Stimulated activated CD8-positive, alpha-beta memory T cell treated with anti-CD3 and anti-CD28 coated beads, Interleukin-15, amount 100 ng/mL, for 24 hours (primary cell): ENCODE measurements at places on chromosomes 1 and 21.

GRCh38 chr1:41109310-41110197 is 88.0 kb upstream of the SLFNL1 start:
- no peak for DNase-seq

DNA sequence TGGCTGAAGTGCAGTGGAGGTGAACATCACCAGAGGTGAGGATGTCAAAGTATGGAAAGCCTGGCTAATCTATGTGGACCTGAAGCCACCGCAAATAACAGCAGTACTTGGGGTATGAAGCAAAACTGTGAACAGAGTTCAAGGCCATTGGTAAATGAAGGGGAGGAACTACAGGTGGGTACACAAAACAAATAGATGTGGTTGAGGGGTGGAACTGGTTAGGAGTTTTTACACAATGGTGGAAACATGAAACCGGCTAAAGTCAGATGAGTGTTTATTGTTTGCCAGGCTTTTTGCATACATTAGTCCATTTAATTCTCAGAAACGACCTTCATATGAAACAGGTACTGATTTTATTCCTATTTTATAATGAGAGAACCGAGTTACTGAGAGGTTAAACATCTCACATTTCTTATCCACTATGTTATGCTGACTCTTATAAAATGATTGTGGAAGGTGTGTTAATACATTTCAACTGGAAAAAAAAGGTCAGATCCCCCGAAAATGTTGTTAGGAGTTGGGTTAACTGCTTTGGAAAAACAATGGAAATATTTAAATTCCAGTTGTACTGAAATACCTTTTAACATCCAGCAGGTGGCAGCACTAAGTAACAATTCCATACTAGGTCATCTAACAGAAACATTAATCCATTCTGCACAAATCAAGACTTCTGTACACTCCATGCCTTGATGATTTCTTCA is 44.3 kb upstream of the GTF2B start:
- DNase-seq: no peak

DNA sequence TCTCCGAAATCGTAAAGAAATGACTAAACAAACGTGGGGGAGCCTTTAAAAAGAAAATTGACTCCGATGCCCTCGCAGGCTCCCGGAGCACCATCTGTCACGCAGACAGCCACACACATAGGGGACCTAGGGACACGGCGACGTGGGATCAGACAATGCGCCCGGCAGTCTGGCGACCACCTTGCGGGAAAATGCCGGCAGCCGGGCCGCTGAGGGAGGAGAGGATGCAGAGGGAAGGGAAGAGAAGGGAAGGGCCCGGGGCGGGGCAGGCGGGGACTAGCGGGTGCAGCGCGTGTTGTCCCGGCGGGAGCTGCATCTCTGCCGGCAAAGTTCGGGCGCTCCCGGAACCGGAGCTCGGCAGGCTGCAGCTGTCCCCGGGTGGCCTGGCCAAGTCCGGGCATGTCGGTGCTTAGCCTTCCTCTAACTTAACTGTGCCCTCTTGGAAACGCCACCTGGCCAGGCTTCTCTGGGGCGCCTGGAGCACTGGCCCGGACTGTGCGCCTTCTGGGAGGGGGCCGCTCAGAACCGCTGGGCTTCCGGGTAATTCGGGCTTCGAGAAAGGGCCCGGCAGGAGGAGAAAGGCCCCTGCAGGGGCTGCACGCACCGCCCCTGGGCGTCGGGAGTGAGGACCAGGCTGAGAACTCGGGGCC is 1.8 kb downstream of the NHLH2 start:
- DNase-seq: no peak

- DNase-seq: no peak
Measured at GRCh38 chr1:175195798-175196197, 3.2 kb upstream of the KIAA0040 start.

- DNase-seq: no peak
Measured at GRCh38 chr1:224786533-224787250, 142.8 kb upstream of the DNAH14 start.

DNA sequence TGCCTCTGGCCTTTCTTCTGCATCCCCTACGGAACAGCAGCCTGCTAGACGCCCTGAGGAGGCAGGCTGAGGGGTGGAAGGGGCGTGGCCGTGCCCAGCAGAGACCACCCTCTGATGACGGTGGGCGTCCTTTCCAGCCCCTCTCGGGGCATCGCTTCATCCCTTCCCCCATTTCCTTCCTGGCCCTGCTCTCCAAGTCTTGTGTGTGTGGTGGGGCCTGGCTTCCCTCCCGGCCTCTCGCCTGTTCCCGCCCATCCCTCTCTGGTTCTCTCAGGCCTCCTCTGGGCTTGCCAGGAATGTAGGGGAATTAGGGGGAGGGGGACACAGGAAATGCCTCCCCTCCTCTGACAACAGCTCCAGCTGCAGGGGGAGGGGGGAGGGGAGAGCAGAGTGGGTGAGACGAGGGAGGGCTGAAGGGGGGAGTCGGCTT is 51.1 kb downstream of the SKI start:
- no peak for DNase-seq

GRCh38 chr1:200042119-200042551 is 14.6 kb downstream of the NR5A2 start:
- DNase-seq: no peak

- no peak for DNase-seq
Measured at GRCh38 chr1:104780470-104781078, 1030.9 kb downstream of the AMY1C start.

GRCh38 chr1:119861547-119861946 is 34.8 kb downstream of the ADAM30 start:
- no peak for DNase-seq

DNA sequence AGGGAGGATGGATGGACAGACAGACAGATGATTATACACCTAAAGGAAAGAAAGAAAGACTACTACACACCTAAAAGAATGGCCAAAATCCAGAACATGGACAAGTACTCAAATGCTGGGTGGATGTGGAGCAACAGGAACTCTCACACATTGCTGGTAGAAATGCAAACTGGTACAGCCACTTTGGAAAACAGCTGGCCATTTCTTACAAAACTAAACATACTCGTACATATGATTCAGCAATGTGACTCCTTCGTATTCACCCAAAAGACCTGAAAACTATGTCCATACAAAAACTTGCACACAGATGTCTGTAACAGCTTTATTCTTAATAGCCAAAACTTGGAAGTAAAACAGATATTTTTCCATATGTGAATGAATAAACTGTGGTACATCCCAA is 51.3 kb downstream of the PRPF38A start:
- no peak for DNase-seq

GRCh38 chr1:21534674-21535378 is 25.6 kb downstream of the ALPL start:
- no peak for DNase-seq

GRCh38 chr1:86788300-86789206 is 84.2 kb downstream of the SH3GLB1 start:
- DNase-seq: no peak

- DNase-seq: no peak
Measured at GRCh38 chr1:96764469-96764868, 42.9 kb downstream of the PTBP2 start.

GRCh38 chr1:247452447-247453039 is 5.4 kb downstream of the OR2B11 start:
- DNase-seq: no peak

GRCh38 chr1:72623299-72623708 is 341.0 kb upstream of the NEGR1 start:
- no peak for DNase-seq

DNA sequence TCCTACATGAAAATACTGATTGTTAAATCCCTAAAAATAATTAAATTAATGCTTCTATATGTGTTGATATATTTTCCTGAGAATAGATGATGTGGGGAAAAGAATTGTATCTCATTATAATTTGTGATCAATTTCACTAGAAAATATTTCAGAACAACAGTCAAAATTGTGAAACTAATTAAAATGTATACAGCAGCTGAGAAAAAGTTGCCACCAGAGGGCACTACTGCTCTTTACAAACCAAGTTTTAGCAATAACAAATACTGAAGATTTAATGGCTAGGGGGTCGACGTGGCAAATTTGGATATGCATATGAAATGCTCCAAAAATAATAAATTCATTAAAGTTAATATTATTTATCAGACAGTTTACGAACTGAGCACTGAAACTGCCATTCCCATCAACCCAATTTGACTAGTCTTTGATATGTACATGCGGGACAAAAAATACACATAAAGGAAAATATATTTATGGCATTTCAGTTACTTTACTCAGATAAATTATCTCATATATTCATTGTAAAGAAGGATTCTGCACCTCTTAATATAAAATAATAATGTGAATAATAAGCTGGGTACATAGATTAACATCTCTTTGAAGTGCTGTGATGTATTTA is 96.3 kb upstream of the TMPRSS15 start:
- no peak for DNase-seq

GRCh38 chr1:53160924-53161378 is 18.5 kb upstream of the SLC1A7 start:
- no peak for DNase-seq

- no peak for DNase-seq
Measured at GRCh38 chr1:87706203-87706602, 377.5 kb downstream of the LMO4 start.

GRCh38 chr1:197092491-197093023 is 25.5 kb upstream of the F13B start:
- DNase-seq: no peak

DNA sequence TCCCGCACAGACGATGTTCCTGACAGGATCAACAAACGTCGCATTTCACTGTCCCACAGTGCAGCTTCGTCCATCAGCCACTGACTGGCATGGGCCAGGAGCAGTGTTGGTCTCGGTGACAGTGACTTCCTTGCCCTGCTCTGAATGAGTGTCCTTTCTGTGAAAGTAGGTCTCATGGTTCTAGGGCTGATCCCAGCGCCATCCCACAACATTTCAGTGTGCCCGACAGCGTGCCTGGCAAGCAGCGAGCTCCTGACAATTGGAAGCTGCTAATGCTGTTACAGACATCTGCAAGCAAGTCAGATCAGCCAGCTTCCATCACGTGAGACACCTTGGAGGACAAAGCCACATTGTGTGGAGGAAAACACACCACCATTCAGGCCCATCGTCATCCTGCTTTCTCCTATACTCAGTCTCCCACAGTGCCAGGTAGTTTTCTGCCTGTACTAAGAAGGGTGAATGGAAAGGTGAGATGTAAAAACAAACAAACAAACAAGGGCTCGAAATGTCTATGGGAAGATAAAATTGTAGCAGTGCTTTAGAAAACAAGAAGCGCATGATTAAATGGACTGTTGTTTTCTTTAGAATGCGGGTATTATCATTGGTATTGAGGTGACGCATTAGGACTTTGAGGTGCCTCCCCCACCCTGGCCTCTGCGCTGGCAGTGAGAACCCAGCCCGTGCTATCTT is 21.9 kb downstream of the ERRFI1 start:
- no peak for DNase-seq

- DNase-seq: no peak
Measured at GRCh38 chr1:52403566-52404115, 582 bp downstream of the ORC1 start.

GRCh38 chr1:241611063-241611462 is 29.1 kb downstream of the CHML start:
- no peak for DNase-seq

GRCh38 chr1:64956010-64956640 is 10.2 kb downstream of the JAK1 start:
- DNase-seq: no peak

- no peak for DNase-seq
Measured at GRCh38 chr1:109864047-109864822, 46.4 kb upstream of the CSF1 start.

- no peak for DNase-seq
Measured at GRCh38 chr1:229835226-229835625, 209.2 kb downstream of the URB2 start.

- peak; percentile 27 for DNase-seq
Measured at GRCh38 chr1:58781541-58782177, 2.2 kb downstream of the JUN start.

- DNase-seq: no peak
Measured at GRCh38 chr21:32940079-32941014, 85.4 kb upstream of the OLIG2 start.

DNA sequence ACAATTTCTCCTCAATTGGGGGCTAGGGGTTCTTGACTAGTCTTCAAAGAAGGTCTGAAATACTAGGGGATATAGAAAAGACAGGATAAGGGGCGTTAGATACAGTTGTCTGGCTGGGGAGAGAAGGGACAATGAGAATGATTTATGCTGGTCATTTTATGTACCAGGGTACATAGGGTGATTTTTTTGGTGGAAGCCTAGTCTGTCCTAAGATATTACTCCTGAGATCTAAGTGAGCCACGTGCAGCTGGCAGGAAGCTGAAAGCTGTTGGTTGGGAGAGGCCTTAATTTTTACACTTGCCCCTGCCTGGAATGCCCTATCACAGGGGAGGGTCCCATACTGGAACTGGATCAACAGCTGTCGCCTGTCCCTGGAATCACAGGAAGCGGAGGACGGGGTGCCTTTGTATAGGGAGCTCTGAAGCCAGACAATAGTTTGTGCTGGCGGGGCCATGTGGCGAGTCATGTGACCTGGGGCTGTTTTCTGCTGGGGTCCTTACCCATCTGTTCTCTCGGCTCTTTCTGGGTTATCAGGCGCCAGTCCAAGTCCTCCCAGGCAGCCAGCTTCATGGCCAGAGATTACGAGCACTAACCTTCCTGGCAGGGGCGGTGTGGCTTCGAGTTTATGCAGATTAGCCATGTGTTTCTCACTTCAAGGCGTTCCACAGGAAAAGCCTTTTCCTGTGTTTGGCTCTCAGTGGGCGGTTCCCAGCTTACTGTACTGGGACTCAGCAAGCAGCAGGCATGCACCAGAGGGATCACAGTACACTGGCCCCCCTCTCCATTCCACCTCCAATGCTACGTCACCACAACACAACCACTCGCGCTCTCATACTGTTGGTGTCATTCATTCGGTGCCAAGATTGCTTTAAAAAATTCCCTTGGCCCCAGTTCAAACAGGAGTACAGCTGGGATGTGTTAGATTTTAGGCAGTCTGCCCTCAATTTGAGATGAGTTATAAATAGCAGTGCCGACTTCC is 27.5 kb downstream of the ARID1A start:
- no peak for DNase-seq

GRCh38 chr21:32626621-32627196 is 14.5 kb upstream of the CFAP298 start:
- no peak for DNase-seq

GRCh38 chr1:1176931-1177330 is 3.3 kb downstream of the TTLL10 start:
- no peak for DNase-seq

- DNase-seq: no peak
Measured at GRCh38 chr1:150619576-150620509, 9.6 kb downstream of the ENSA start.

GRCh38 chr1:229225331-229225782 is 45.6 kb upstream of the RAB4A start:
- DNase-seq: no peak

- DNase-seq: no peak
Measured at GRCh38 chr1:200783926-200784325, 45.2 kb downstream of the CAMSAP2 start.

GRCh38 chr1:193486671-193487229 is 300.3 kb upstream of the B3GALT2 start:
- no peak for DNase-seq

DNA sequence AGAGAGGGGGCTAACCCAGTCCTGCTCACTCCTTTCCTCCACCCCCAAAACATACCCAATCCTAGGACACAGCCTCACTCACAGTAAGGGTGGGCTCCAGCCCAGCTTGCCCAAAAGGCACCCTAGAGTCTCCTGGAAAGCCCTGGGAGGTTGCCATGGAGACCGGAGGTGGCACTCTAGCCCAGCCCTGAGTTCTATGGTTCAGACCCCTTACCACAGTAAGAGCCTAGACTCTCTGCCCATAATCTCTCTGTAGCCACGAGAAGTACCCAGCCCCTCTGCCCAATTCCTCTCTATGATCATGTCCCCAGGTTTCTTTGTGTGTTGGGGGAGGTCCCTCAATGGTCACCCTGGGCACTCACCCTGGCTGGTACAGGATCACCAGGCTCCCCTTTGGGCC is 14.4 kb downstream of the COL16A1 start:
- no peak for DNase-seq

- no peak for DNase-seq
Measured at GRCh38 chr1:175254190-175254589, 61.6 kb upstream of the KIAA0040 start.
